H9 (cell line): ENCODE measurements at places on chromosomes 2 and 18.

GRCh38 chr18:77208964-77209363 is 40.7 kb upstream of the GALR1 start:
- no peak for DNase-seq

DNA sequence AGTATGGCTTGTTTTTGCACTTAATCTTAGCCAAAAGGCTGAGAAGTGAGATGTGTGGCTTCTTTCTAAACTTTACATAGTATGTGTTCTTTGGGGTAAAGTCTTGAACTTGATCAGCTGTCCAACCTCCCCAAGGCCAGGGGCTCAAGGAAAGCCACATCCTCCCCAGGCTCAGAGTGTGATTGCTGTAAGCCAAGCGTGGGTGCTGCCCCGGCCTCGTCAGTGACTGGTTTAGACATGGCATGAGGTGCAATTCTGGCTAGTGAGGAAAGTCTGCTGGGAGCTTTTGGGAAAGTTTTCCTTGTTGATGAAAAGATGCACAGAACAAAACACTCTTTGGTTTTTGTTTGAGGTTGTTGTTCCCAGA is 40.2 kb downstream of the TMEM177 start:
- DNase-seq: no peak

DNA sequence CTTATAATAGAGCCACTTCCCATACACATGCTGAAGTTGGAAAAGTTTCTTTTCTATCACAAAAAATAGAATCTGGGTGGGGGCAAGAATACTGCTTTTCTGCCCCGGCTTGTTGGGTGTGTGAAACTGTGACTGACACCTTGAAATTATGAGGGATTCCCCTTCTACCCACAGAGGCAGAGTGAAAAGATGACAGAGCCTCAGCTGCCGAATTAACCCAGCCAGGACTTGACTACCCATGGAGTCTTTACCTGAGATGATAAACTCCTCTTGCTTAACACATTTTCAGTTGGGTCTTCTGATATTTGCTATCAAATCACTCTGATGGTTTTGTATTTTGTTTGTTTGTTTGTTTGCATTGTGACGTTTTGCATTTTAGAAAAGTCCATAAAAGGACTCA is 66.0 kb upstream of the PMAIP1 start:
- DNase-seq: no peak

GRCh38 chr2:65345631-65346030 is 86.8 kb downstream of the SPRED2 start:
- DNase-seq: no peak

GRCh38 chr2:232636788-232637420 is 3.5 kb downstream of the EFHD1 start:
- DNase-seq: no peak

DNA sequence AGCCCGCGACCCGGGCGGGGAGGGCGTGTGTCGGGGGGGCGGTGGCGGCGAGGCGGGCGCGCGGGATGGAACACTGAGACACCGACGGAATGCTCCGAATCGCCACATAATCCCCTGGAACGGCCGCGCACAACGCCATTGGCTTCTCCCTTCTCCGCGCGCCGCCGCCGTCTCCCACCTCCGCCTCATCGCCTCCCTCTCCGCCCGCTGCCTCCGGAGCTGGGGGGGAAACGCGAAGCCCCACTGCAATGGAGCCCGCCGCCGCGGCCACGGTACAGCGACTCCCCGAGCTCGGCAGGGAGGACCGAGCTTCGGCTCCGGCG is at the start of gene PHLPP1:
Gene PHLPP1 (plus strand): TSS at position 106 of the 323 bp plus-strand sequence. CDS start 143 bp downstream, at position 249.
- no peak for DNase-seq

GRCh38 chr2:222418739-222419138 is 5.6 kb upstream of the SGPP2 start:
- DNase-seq: no peak

- DNase-seq: peak; percentile 19
These were observed 192.5 kb downstream of the NDUFA10 start for GRCh38 chr2:239832490-239833268.

DNA sequence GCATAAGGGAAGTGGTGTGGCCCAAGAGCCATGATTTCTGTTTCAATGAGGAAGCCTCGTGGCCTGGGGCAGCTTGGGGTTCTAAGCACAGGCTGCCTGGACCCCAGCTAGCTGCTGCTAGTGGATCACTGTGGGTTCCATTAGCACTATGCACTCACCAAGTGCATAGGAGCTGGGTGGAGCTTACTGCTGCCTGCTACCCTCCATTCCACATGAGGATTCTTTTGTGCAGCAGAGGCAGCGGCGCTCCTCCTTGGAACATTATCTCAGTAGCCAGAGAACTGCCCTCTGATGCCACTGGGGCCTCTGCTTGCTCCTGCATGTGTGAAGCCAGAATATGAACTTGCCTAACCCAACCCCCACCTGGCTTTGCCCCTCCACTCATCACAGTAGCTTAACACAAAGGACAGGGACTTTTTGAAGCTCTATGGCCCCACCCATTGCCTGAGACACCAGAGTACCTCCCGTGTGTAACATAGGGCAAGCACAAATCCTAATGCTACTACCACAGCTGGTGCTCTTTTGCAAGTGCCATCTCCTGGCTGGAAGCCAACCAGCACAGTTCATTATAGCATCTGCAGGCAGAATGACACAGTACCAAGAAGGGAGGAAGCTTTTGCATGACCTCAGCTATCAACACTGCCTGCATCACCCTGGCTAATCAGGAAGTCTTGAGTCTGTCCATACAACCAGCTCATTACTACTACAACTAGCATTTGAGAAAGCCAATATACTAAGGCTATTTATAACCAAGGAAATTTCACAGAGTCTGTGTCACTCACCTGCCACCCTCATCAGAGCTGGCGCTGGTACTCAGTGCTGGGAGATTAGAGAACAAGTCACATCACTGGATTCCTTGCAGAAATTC is 297.0 kb upstream of the GULP1 start:
- peak; percentile 38 for DNase-seq

DNA sequence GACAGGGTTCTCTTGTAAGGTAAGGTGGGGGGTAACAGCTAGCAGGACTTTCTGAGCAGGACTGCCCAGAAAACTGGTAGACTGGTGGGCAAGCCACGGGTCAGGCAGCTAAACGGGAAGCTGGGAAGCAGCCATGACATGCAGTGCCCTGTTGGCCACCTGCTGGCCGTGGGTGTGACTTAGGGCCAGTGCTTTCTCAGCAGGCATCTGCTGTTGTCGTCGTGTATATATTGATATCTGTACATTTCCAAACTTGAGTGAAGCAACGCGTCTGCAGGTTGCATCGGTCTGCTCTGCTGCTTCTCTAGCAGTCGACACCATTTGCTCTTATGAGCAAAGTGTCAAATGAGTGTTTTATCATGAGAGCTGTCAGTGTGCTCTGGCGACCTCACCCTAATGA is 31.0 kb downstream of the COA5 start:
- DNase-seq: no peak

- DNase-seq: no peak
These were observed 132.9 kb downstream of the BCL2 start for GRCh38 chr18:63186520-63187222.

- no peak for DNase-seq
These were observed 383.6 kb upstream of the SMIM21 start for GRCh38 chr18:75810961-75811551.

GRCh38 chr2:237691029-237691907 is 63.9 kb downstream of the LRRFIP1 start:
- DNase-seq: peak; percentile 55

- no peak for DNase-seq
These were observed 90.6 kb downstream of the POU3F3 start for GRCh38 chr2:104944495-104944894.

DNA sequence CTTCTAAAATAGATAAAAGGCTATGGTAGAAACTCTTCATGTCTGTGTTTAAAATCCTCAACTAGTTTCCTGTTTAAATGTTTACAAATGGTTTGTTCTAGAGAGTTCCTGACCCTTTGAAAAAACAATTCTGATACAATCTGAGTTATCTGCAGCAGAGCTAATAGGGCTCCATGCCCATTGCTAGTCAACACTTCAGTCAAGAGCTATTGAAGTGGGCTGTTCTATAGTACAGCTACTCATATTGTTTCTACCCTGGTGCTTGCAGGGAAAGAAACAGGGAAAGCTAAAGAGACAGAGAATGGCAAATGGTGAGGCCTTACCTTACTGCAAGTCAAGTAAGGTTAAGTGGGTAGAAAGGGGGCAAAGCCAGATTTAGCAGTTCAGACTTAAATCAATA is 112.3 kb upstream of the CAVIN2 start:
- no peak for DNase-seq

DNA sequence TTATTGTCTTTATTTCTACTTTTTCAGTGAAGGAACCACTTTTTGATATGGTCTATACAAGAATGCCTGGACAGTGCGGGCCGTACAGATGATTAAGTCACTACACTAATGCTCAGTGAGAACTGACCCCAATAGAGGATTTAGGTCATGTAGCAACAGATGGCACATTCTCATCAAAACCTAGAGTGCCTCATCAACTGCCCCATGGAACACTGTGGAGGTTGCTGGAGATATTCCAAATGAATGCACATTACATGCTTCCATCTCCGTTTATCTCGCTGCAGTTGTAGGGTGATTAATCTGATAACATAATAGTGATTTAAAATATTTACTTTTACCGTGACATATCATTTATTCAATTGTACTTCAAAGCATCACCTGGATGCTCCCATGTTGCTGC is 41.8 kb upstream of the COPS8 start:
- no peak for DNase-seq

- no peak for DNase-seq
These were observed 29.7 kb upstream of the NT5C1B start for GRCh38 chr2:18619091-18619490.

DNA sequence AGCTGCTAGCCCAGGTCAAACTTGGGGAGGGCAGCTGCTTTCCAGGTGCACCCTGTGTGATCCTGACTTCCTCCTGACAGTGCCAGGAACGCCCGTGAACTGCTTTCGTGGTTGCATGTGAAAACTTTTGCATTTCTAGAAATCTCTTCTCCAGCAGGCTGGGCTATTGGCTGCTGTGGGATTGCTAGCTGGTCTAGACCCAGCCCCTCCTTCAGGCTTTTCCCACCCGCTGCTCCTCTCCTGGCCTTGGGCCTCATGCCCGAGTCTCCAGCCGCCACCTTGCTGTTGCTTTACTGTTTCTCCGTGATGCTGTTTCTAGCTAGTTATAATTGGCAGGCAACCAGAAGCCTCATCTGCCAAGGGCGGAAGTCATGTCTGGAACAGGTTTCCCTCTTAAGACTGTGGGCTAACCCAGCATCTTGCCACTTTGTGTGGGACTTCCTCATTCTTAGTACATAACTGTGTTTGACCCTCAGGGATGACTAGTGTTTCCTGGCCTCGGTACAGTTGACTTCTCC is 27.0 kb upstream of the MGAT4A start:
- no peak for DNase-seq

DNA sequence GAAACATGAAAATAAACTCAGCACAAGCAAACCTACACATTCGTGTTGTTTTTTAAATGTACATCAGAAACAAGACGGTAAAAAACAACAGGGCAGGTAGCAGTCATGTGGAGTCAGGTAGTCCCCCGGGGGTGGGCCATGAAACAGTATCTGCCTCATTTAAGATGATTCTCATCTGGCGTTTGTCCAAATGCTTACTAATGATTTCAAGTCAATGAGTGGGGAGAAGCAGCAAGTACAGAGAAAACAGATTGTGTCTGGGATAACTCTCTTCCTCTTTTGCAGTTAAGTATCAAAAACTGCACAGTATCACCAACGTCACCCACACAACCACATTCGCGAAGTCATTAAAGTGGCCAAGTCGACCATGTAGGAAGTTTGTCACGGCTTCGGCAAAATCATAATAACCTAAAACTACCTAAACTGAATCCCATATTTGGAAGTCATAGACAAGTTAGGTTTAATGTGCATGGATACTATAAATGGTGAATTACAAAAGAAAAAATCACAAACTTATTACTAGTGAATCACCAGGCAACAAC is 1.3 kb downstream of the LAPTM4A start:
- DNase-seq: no peak

GRCh38 chr2:113213061-113213930 is 39.5 kb downstream of the PSD4 start:
- DNase-seq: no peak

DNA sequence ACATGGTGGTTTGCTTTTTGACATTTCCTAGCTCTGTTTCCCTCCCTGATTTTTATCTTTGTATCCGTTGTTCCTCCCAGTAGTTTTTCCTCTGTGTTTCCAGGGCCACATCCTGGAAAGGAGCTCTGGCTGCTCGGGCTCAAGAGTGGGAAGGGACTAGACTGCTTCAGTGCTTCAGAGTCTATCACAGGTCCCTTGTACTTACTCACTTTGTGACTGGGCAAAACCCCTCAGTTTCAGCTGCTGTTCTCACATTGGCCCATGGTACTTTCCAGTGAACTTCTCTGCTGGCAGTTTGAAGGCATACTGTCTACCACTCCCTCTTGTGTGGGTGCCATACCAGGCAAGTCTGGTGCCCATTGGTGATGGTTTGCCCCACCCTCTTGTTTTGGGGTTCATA is 7.5 kb upstream of the STAMBP start:
- no peak for DNase-seq

DNA sequence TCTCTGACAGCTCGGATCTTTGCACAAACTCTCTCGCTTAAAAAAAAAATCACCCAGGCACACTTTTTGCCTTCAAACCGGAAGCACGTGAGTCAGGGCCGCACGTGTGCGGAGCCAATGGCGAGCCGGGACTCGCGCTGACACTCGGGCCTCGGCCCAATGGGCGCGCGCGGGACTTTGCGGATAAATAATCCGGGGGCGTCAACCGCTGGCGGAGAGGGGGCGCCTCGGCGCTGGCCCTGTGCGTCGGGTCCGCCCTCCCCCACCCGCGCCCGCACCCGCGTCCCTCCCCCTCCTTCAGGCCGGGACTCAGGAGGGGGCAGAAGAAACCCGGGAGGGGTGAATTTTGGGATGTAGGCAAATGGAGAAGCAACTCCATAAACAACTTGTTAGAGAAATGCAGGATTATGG is 319 bp upstream of the EN1 start:
- DNase-seq: peak; percentile 90

GRCh38 chr2:28995765-28996750 is 15.0 kb downstream of the TOGARAM2 start:
- DNase-seq: no peak
